ENCODE measurements at places on chromosomes 1 and 21. TPM values are rescaled to one million over a fixed set of nuclear protein-coding genes. Genes with fewer than 3 reads are reported as not detected.
A peak's percentile ranks its signal among the peaks of the same experiment; 100 is the strongest.

GRCh38 chr1:30824736-30825429, 67.3 kb upstream of the LAPTM5 start:
- DNase-seq, result no peak

DNA sequence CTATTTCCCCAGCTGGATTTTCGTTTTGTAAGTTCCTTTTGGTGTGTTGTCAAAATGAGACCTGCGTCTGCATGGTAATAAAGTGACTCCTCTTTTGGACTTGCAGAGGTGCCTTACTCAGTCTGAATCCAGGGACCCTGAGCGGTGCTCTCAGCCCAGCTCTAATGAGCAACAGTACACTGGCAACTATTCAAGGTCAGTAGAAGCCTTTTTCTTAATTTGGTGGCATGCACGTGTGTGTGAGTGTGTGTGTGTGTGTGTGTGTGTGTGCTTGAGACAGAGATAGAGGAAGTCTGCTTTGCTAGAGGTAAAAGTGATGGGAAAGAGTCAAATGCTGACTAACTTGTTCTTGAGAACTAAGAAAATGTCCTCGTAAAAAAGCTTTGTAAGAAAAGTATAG, 105.4 kb downstream of the CD247 start:
- no peak for DNase-seq

DNA sequence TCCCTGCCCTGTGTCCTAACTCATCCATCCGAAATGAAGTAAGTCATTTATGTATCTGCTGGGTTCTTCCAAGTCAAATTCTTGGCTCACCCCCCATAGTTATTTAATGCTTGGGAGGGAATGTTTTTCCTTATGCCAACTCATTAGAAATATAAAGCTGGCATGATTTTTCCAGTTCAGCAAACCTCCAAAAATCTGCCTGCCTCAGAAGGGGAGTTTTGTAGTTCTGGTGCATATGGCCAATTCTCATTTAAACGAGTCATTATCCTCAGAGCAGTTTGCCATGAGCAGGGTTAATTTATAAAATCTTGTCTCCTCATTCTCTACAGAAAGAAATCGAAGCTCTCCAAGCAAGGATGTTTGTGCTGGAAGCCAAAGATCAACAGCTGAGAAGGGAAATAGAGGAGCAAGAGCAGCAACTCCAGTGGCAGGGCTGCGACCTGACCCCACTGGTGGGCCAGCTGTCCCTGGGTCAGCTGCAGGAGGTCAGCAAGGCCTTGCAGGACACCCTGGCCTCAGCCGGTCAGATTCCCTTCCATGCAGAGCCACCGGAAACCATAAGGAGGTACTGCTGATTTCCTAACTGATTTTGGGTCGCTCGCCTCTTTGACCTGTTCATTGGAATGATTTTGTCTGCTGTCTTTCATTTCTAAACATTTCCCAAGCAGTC, 144.1 kb downstream of the DISC1 start:
- no peak for DNase-seq

- DNase-seq, result peak; percentile 89
Measured at GRCh38 chr1:224503161-224504118, 68.8 kb upstream of the WDR26 start.

GRCh38 chr1:207405814-207406213, 48.3 kb upstream of the CR2 start:
- DNase-seq, result no peak

DNA sequence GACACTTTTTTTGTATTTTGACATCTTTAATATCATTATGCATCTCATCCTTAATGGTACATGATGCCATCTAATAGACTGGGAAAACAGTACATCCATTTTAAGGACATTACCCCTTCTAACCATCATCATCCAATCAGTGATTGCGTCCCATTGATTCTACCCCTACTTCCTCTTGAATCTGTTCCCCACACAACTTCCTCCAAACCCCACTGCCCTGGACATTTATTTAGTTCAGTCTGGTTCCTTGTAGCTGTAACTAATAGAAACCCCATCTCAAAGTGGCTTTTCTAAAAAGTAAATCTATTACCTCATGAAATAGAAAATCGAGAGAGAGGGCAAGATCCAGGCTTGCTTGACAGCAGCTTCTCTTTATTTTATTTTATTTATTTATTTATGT, 2.1 kb upstream of the ITLN1 start:
- DNase-seq, result no peak

- no peak for DNase-seq
Measured at GRCh38 chr1:226571893-226572292, 23.3 kb downstream of the STUM start.

- DNase-seq, result no peak
Measured at GRCh38 chr1:232250838-232251237, 379.1 kb downstream of the SIPA1L2 start.

- no peak for DNase-seq
Measured at GRCh38 chr1:100780814-100781213, 61.3 kb downstream of the VCAM1 start.

DNA sequence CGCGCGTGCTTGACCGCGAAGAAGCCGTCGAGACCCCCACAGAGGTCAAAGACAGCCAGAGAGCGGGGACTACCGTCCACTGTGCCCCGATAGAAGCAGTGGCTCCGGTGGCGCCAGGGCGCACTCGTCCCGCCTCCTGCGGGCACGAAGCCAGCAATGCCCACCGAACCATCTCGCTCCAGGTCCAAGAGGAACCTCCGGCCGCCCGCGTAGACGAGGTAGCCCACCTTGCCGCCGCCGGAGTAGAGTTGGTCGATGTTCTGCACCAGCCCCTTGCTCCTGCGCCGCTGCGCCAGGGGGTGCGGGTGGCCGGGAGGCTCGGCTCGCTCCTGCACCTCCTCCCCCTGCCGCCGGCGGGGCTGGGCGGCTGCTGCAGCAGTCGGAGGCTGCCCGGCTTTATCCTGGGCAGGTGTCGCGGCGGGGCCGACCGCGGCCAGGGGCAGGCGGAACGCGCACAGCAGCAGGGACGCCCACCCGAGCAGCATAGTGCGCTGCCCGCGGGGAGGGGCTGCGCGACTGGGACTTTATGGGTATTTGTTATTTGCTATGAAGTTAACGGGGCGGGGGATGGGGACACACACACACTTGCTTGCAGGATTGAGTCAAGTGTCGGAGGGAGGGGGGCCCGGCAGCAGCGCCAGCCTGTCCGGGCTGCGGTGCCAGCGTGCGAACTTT, 844 bp downstream of the ADAMTS5 start:
- peak; percentile 86 for DNase-seq

DNA sequence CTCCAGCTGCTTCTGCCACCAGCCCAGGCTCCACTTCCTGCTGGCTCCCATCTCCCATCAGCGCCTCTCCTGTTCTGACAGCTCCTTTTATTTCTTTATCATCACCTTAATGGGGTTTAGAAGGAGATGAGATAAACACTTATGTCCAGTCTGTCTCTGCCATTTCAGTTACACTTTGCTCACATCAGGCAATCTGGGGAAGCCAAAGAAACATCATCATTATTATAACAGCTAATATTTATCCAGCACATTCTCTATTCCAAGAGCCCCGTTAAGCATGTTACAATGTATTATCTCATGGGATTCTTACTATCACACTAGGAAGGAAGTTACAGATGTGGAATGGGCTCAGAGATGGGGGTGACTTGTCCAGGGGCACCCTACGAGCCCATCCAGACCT, 31.2 kb downstream of the DMRTB1 start:
- no peak for DNase-seq

- DNase-seq, result no peak
Measured at GRCh38 chr1:110433803-110434202, 17.1 kb upstream of the PROK1 start.

DNA sequence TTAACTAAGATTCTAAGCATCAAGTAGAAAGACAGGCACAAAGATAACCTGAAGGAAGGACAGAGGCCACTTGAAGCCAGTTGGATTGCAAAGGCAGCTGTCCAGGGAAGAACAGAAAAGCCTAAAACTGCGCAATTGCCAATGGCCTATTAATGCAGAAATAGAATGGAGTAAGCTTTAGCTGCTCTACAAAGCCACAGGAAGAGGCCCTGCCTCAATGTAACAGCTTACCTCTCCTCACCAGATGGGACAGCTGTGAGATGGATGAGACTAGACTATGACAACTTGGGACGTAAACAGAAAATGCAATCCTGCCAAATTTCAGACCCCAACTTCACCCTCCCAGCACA, 176.5 kb downstream of the EIF4G3 start:
- no peak for DNase-seq

DNA sequence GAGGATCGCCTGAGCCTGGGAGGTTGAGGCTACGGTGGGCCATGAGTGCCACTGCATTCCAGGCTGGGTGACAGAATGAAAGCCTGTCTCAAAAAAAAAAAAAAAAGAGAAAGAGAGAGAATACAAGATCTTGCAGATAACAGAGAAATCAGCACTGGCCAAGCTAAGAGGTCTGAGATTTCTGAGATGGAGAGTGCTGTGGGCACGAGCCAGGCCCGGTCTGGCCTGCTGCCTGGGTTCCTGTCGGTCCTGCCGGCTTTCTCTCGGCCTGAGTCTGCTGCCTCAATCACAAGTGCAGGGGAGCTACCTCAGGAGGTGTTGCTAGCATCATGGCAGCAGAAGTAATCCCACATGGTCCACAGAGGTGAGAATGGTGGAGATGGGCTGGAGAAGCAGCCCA, 19.0 kb downstream of the ADORA1 start:
- DNase-seq, result no peak

- no peak for DNase-seq
Measured at GRCh38 chr1:214494706-214495105, 56.7 kb downstream of the PTPN14 start.

- DNase-seq, result no peak
Measured at GRCh38 chr1:84748364-84748763, 58.1 kb upstream of the SSX2IP start.

- no peak for DNase-seq
Measured at GRCh38 chr1:184951788-184952187, 22.5 kb downstream of the NIBAN1 start.

DNA sequence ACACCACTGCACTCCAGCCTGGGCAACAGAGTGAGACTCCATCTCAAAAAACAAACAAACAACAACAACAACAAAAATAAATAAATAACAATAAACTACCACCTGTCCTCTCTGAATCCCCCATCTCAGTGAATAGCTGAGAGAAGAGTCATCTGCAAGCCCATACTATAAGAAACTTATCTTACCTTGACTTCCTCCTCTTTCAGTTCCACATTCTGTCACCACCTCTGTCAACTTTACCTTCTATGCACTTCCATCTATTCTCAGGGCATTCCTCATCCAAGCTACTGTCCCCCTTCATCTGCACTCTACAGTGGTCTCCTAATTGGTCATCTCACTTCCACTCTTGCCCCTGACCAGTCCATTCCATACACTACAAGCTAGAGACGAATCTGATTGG, 58.1 kb downstream of the KIAA0040 start:
- DNase-seq, result no peak

TTC39A gene
- 1.3 TPM for polyA plus RNA-seq

CFAP74 gene
- not detected for polyA plus RNA-seq

S100A7A gene
- not detected for polyA plus RNA-seq

KRTAP19-1 gene
- not detected for polyA plus RNA-seq

CADM3 gene
- polyA plus RNA-seq, result 0.78 TPM

KRTCAP2 gene
- polyA plus RNA-seq, result 238 TPM

GBP1 gene
- 7.4 TPM for polyA plus RNA-seq

A3GALT2 gene
- not detected for polyA plus RNA-seq

SLFNL1 gene
- 0.16 TPM for polyA plus RNA-seq

SELENBP1 gene
- 0.16 TPM for polyA plus RNA-seq

SLC35E2B gene
- polyA plus RNA-seq, result 20.6 TPM

REN gene
- not detected for polyA plus RNA-seq
